ENCODE measurements at places on chromosomes 6 and 20. TPM values are rescaled to one million over a fixed set of nuclear protein-coding genes. Genes with fewer than 3 reads are reported as not detected.

The GNRH2 gene
- not detected for total RNA-seq

The HDGFL1 gene
- total RNA-seq = not detected

The TNFRSF6B gene
- 4.5 TPM for total RNA-seq

The ADGRG6 gene
- 9.6 TPM for total RNA-seq

The OR2B6 gene
- not detected for total RNA-seq

Data from stomach (tissue), 19 donors.